Adipocyte (in vitro differentiated cells): ENCODE measurements at places on chromosomes 5 and 9.

- no peak for DNase-seq
Measured at GRCh38 chr5:58239045-58239444, 220.8 kb downstream of the PLK2 start.

GRCh38 chr5:67483453-67484030 lies 286.9 kb upstream of the CD180 start:
- DNase-seq: no peak

- no peak for DNase-seq
Measured at GRCh38 chr5:141709699-141710267, 27.8 kb upstream of the ARAP3 start.

GRCh38 chr9:8778356-8778755 lies 978.8 kb upstream of the DMAC1 start:
- no peak for DNase-seq

- no peak for DNase-seq
Measured at GRCh38 chr5:149466457-149466972, 84.7 kb downstream of the CSNK1A1 start.

DNA sequence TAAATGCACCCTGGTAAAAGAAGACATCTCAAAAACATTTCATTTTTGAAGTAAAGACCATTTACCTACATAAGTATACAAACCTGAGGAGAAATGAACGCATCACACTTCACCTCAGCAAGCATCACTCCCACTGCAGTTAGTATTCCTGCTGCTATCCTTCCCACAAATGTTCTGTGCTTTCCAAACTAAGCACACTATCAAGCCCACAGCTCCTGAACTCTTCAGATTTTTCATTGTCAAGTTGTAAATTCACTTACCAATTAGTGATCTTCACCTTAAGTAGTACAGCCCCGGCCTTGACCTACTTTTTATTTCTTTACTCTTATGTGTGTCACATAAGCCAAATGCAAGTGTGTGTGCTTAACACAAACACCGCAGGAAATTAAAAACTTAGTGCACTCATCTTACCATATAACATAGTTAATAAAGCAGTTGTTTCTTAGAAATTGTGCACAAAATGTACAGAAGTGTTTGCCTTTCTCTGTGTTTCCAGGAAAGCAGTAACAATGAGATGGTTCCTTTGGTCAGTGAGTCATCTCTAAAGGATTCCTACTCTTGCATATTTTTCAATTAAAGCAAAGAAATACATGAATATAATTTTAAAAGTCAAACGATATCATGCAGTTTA lies 169.4 kb downstream of the APBA1 start:
- peak; percentile 56 for DNase-seq

GRCh38 chr9:119963258-119963797 lies 594.1 kb upstream of the BRINP1 start:
- peak; percentile 90 for DNase-seq

DNA sequence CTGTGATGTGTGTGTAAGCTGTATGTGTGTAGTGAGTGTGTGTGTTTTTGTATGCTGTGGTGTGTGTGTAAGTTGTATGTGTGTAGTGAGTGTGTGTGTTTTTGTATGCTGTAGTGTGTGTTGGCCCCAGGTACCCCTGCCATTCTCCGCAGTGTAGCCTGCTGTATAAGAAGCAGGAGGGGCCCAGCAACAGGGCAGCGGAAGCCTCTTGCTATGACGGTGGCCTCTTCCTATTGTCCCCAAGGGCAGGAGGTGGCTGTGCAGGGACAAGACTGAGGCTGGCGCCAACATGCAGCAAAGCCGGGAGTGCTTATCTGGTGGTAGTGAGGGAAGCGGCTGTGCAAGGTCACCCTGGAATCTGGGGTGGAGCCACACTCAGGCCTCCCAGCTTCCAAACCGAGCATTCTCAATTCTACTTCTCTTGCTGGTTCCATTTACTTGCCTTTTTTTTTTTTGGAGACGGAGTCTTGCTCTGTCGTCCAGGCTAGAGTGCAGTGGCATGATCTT lies 5.1 kb downstream of the SPAAR start:
- no peak for DNase-seq

DNA sequence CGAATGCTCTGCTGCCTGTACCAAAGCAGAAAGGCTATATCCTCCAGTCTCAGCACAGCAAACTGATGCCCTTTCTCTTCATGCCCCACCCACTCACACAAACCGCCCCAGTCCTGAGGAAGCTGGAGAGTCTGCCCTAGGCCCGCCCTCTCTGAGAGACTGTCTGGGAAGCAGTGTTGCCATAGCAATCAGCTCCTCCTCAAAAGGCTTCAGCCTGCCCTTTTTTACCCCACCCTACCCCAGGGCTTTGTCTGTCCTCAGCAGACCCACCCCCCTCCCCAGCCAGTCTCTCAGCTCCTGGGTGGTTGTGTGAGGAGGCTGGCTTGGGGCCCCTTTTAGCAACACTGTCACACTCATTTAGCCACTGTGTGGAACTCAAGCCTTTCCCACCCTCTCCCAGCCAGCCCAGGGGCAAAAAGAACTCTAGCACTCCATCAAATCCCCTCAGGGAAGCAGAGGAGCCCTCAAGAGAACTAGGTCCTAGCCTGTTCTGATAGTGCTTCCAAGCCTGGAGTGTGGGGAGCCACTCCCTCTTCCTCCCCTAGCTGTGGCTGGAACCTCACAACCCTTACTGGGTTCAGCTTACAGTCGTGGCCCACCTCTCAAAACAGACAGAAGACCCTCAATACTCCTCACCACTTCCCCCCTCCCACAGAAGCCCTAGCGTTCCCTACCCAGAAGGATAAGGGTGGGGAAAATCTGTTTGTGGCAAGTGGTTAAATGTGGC lies 1.4 kb downstream of the ATOSB start:
- DNase-seq: peak; percentile 99

GRCh38 chr5:80122579-80122978 lies 87.4 kb downstream of the THBS4 start:
- DNase-seq: no peak

- peak; percentile 64 for DNase-seq
Measured at GRCh38 chr9:114321759-114322158, 1.1 kb upstream of the ORM1 start.

DNA sequence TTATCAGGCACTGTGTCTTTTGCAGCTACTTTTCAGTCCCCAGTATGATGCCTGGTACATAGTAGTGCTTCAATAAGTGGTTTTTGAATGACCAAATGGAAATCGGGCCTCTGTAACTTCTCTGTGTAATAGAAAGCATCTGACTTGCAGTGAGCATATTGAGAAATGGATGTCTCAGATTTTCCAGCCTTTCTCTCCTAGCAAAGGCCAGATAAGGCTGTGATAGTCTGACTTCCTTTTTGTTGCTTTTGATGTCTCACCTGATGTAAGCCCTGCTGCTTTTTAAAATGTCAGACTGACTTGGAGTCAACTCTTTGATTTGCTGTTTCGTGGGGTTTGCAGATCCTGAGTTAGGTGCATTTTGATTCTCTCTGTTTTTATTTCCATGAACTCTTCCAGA lies 590.0 kb upstream of the ZNF608 start:
- DNase-seq: peak; percentile 58

- no peak for DNase-seq
Measured at GRCh38 chr5:154390746-154391359, 54.9 kb upstream of the SAP30L start.

GRCh38 chr5:125720348-125720685 lies 702.9 kb upstream of the GRAMD2B start:
- DNase-seq: no peak

GRCh38 chr9:125431741-125432271 lies 170.2 kb downstream of the GAPVD1 start:
- no peak for DNase-seq

DNA sequence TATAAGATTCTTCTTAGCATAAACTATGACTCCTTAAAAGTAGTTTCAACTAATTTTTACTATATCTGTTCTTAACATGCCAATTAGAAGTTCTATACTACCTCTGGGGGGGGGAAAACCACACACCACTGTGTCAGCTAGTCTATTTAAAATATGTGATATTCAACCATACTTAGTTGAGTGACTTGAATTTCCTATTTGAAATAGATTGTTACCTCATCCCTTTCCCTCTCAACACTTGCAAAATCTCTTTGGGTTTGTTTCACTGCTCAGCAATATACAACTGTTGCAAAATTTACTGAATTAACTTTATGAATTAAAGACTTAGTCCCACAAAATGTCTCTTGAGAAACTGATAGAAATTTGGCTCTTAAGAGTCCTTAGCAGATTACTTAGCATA lies 151.1 kb upstream of the POU5F2 start:
- DNase-seq: peak; percentile 56

DNA sequence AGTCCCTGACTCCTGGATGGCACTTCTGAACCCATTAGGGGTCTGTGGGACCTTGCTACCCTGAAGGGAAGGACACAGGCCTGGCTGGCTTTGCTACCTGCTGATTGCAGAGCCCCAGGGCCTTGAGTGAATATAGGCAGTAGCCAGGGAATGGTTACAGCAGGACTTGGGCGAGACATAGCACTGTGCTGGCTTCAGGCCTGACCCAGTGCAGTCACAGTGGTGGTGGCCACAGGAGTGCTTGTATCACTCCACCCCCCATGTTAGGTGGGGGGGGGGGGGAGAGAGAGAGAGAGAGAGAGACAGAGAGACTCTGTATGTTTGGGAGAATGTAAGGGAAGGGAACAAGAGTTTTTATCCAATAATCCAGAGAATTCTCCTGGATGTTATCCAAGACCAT lies 439.3 kb upstream of the ZNF608 start:
- no peak for DNase-seq

- DNase-seq: peak; percentile 18
Measured at GRCh38 chr5:137622850-137623249, 113.0 kb downstream of the KLHL3 start.

GRCh38 chr5:95519681-95520080 lies 35.1 kb downstream of the SKIC3 start:
- no peak for DNase-seq

DNA sequence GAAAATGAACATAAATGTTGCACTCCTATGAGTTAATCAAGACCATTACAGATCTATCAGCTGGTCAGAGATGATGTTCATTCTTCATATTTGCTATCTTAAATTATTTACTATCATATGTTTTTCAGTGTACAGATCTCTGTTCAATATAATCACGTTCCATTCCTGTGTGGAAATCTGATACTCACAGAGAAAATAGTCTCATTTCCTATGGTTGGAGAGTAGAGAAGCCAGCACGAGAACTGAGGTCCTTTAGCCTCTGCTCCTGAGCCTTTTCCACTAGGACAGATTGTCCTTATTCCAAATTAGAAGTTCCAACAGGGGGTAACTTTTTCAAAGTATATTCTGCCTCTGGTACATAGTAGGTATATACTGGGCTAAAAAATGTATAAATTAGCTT lies 29.2 kb downstream of the UGCG start:
- DNase-seq: peak; percentile 44

DNA sequence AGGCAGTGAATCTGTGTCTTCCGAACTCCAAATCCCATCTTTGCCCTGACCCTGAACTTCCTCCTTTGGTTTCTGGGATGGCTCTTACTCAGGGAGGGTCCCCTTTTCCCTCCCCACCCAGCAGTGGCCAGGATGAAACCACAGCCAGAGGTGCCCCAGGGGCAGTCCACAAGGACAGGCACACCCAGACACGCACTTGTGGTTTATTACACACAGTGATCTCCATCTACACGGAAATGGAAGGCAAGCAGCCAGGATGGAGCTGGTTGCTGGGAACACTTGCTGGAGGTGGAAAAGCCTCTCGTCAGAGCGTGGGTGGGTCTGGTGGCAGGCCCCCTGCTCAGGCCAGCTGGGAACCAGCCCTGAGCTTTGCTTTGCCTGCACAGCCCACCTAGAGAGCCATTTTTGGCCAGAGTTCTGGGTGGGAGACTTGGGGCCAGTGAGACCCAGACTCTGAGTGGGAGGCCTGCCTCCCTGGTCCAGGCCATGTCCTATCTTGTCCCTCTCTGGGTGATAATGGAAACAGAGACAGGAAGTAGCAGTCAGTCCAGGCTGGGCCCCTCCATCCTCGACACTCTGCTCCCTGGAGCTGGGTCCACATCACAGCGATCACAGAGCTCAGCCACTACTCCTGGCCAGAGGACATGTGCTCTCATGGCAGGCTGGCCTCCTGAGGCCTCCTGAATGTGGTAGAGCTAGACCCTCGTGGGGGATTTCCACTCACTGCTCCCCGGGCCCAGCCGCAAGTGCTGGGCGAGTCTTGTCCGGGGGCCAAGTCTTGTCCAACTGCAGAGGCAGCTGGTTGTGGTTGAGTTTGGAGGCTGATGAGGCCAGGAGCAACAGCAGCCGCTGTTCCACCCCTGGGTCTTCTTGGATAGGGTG lies 5.1 kb upstream of the PHYKPL start:
- peak; percentile 32 for DNase-seq

GRCh38 chr5:97131139-97131710 lies 11.2 kb downstream of the LIX1 start:
- DNase-seq: peak; percentile 19

DNA sequence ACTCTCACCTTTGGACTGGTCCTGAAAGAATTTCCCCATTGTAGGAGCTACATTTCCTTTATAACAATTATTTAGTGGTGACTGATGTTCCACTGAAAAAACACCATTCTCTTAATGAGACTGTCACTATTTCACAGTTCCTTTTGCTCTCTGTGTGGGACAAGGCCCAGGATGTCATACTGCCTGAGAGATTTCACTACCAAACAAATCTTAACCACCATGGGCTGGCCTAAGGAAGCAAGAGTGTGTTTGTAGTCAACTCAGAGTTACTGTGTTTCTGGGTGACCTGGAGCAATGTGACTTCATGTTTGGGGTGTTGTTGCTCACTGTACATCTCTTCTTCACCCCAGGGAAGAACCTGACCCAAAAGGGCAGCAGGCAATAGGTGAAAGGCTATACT lies 50.1 kb upstream of the ZNF608 start:
- no peak for DNase-seq

- no peak for DNase-seq
Measured at GRCh38 chr9:137650259-137650658, 31.5 kb downstream of the EHMT1 start.

DNA sequence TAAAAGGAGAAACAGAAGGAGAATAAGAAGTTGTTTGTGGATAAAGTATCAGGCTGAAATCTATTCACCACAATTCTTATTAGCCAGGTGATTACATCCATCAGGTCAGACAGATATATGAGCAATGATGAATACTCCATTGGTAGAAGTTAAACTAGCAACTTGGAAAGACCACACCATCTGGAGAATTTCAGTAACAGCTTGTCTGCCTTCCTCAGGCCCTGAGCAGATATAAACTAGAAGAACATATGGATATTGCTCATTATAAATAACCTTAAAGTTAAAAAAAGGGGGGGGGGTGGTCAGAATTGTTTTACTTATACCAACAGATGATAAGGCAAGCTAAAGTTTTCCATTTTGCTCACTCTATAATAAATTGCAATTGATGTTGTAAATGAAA lies 10.4 kb downstream of the DAB2 start:
- DNase-seq: no peak

DNA sequence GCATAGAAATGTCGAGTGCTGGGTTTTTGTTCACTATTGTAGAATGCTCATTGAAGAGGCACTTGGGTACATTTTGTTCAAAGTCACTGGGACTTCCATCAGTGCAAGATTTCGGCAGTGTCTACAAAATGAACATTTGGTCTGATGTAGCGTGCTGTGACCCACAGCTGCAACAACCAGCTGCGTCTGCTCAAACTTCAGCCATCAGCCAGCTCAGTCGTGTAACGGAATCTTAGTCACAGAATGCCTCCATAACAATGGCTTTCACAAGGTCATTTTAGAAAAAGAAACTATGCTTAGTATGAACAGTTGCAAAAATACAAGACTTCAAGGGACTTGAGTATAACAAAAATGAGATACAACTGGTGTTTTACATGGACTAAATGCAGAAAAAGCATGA lies 828.1 kb upstream of the GRAMD2B start:
- peak; percentile 71 for DNase-seq

- DNase-seq: no peak
Measured at GRCh38 chr9:104869811-104870210, 58.1 kb downstream of the ABCA1 start.

GRCh38 chr9:112268413-112268812 lies 65.0 kb downstream of the PTBP3 start:
- no peak for DNase-seq

GRCh38 chr9:17905781-17906175 lies 326.9 kb downstream of the SH3GL2 start:
- DNase-seq: no peak
